ENCODE measurements at places on chromosomes 16 and 17.

- no peak for DNase-seq
Measured at GRCh38 chr17:73785496-73785895, 141.3 kb upstream of the SDK2 start.

GRCh38 chr16:85923153-85924021 lies 24.4 kb downstream of the IRF8 start:
- DNase-seq, result no peak

- no peak for DNase-seq
Measured at GRCh38 chr17:81052199-81052997, 17.4 kb downstream of the BAIAP2 start.

GRCh38 chr17:17808706-17809432 lies 27.9 kb downstream of the SREBF1 start:
- peak; percentile 93 for DNase-seq

DNA sequence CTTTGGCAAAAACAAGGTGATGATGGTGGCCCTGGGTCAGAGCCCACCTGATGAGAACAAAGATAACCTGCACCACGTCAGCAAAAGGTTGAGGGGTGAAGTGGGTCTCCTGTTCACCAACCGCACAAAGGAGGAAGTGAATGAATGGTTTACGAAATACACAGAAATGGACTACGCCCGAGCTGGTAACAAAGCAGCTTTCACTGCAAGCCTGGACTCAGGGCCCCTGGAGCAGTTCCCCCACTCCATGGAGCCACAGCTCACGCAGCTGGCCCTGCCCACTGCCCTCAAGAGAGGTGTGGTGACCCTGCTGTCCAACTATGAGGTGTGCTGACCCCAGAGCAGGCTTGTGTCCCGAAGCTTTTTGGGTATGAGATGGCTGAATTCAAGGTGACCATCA lies 29.7 kb upstream of the DLX4 start:
- no peak for DNase-seq

- no peak for DNase-seq
Measured at GRCh38 chr16:79097166-79097565, 503.4 kb downstream of the MAF start.

- DNase-seq, result no peak
Measured at GRCh38 chr17:44203731-44204440, 4.2 kb upstream of the ATXN7L3 start.

DNA sequence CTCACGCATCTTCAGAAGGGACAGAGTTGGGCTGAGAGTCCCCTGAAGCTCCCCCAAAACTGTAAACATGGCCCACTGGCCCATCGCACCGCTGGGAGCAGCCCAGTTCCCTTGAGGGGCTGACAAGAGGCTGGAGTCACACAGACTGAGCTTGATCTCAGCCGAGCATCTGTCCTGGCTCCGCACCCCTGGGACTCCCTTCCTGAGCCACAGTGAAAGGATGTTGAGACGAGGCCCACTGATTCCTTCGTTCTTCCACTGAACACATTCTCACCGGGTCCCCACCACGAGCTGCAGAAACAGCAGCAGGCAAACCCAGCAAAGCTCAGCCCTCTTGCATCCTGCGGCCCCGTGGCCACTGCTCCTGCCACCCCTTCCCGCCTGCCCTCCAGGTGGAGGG lies 145.9 kb upstream of the CIBAR2 start:
- no peak for DNase-seq

- no peak for DNase-seq
Measured at GRCh38 chr17:3732210-3732621, 8.5 kb downstream of the HASPIN start.

- DNase-seq, result no peak
Measured at GRCh38 chr16:88282564-88283395, 100.0 kb upstream of the ZNF469 start.

DNA sequence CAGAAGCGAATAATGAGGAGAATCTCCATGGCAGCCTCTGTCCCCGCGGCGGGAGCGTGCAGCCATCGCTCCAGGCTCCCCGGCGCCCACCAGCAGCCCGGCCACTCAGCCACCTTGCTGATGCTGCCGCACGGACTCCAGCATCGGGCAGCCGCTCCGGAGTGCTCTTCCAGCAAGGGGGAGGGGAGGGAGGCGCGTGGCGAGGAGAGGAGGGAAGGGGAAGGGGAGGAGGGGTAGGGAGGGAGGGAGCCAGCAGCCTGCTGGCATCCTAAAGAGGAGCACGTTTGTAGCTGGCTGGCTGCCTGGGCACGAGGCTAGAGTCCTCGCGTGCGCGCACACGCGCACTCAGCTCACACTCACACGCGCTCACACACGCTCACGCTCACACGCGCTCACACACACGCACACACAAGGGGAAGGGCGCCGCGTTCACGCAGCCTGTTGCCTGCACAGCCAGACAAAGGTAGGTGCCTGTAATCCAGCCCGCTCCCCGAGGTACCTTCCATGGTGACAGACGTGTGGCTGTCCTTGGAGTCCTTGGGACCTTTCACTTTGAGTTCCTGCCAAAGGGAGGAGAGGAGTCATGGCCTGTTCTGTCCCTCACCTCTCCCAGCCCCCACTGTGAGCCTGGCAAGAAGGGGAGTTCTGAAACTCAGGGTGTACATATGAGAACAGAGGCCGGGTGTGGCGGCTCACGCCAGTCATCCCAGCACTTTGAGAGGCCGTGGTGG lies 82.1 kb downstream of the TIMM22 start:
- DNase-seq, result no peak

GRCh38 chr17:66686601-66687000 lies 148.3 kb upstream of the CACNG5 start:
- DNase-seq, result no peak

DNA sequence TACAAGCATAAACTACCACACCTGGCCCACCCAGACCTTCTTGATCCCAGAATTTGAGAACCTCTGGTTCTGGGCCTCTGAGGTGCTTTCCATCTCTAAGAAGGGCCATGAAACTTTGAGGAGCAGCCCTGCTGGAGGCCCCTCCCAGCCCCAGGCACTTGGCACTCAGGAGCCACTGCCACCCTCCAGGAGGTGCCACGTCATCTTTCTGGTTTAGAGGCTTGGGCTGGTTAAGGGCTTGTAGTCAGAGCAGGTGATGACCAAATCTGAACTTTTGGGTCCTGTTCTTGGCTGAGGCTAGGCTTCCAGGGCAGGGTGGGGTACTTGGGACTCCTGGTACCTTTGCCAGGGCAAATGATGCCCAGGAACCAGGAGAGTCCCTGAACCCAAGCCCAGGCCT lies 13.8 kb upstream of the DLX4 start:
- DNase-seq, result no peak

DNA sequence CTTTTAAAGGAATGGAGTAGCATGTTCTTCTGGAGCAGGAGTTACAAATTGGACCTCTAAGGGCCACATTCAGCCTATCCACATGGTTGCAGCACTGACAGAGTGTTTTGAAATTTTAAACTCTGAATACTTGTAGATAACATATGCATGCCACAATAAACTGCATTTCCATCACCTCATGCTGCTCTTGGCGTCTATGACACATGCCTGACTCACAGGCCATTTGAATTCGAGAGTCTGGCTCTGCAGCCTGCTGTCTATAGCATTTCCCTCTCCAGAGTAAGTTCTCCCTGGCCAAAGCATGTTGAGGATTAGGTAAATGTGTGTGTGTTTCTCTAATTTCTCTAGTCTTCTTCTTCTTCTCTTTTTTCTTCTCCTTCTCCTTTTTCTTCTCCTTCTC lies 28.7 kb upstream of the MYOCD start:
- no peak for DNase-seq

GRCh38 chr16:6641091-6641490 lies 691.6 kb upstream of the RBFOX1 start:
- no peak for DNase-seq

DNA sequence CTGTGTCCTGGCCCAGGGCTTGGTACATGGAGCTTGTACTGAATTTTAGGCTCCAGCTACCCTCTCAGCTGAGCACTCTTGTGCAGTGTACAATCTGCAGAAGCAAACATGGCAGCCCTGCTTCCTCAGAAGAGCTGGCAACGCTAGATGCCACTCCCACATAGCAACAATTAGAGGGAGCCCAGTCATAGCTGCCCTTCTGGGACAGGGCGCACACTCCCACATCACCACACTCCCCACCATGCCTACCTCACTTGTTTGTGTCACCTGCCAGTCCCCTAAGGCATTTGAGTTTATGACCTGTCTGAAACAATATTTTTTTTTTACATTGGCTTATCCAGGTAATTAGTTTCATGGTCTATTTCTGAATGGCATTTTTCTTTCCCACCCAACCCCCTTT lies 72.3 kb downstream of the C17orf67 start:
- DNase-seq, result no peak

DNA sequence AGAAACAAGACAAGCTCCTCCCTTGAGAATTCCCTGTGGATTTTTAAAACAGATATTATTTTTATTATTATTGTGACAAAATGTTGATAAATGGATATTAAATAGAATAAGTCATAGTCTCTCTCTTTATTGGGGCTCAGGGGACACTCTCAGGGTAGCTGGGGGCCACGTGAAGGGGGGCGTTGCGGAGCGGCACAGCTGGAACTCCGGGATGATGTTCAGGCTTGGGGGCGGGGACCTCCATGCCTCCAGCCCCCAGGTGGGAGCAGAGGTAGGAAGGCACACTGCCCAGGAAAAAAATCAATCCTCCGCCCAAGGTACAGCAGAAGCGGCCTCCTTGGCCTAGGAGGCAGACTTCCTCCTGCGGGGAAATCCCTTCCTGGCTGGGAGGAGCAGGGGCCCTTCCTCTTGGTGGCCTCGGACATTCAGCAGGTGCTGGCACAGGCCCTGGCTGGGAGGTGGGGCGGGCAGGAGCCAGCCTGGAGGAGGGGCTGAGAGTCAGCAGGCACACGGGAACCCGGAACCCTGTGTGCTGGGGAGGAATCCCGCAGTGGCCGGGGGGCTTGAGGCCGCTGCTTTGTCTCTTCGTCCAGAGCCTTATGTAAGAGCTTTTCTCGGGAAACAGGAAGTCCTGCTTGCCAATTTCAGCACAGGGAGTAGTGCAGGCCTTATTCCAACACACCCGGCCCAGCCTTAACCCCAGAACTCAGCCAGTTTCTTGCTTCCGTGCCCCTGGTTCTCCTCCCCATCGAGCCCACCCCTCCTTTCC lies 591 bp upstream of the TNFSF13 start:
- no peak for DNase-seq

GRCh38 chr17:72405662-72406230 lies 284.9 kb downstream of the SOX9 start:
- no peak for DNase-seq

DNA sequence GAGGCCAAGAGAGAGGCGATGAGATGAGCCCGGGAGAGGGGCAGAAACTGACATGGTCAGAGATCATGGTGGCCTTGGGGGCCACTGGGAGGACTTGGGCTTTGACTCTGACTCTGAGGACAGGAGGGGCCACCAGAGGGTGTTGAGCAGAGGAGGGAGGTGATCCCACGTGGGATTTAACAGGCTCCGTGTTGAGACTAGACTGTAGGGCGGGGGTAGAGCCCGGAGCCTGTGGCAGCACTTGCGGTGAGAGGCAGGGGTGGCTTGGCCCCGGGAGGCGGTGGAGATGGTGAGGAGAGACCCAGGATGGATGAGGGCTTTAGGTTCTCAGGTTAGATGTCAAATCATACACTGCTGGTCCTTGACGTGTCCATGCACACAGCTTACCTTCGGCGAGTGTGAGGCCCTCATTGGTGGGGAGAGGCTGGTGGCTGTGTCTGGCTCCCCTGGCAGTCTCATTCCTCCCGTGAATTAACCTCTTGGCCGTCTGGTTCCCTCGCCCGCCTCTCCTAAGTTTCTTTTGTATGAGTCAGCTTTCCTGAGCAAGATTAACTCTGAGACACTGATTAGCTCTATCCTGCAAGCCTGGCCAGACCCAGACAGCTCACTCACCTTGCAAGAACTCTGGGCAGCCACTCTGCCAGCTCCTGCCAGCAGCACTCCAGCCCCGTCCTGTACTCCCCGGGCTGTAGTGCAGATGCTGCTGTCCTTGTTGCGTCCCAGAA lies 39.7 kb downstream of the VPS35L start:
- DNase-seq, result no peak

GRCh38 chr16:11084876-11085485 lies 140.6 kb downstream of the CLEC16A start:
- DNase-seq, result no peak

DNA sequence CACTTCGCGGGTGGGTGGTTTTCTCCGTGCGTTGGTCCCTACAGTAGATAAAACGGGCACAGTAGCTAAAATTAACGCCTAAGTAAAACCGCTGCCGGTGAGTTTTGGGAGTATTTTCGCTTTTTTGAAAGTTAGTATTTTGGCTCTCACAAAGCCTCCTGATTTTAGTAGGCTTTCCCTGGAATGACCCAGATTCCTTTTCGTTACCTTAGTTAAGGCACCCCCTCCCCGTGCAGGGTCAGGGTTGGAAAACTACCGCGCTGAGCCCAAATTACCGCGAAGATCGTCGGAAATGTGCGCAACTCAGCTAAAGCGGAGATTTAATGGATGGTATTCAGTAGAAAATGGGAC lies 28.3 kb upstream of the ST6GALNAC1 start:
- no peak for DNase-seq

GRCh38 chr16:65961476-65962143 lies 404.9 kb upstream of the CDH5 start:
- DNase-seq, result no peak

GRCh38 chr16:3174618-3175148 lies 13.3 kb upstream of the OR1F1 start:
- no peak for DNase-seq

- no peak for DNase-seq
Measured at GRCh38 chr17:13302419-13302818, 284.6 kb upstream of the ELAC2 start.

- no peak for DNase-seq
Measured at GRCh38 chr16:49825041-49825440, 30.9 kb downstream of the ZNF423 start.

- peak; percentile 34 for DNase-seq
Measured at GRCh38 chr16:23826528-23827045, 9.2 kb upstream of the PRKCB start.

DNA sequence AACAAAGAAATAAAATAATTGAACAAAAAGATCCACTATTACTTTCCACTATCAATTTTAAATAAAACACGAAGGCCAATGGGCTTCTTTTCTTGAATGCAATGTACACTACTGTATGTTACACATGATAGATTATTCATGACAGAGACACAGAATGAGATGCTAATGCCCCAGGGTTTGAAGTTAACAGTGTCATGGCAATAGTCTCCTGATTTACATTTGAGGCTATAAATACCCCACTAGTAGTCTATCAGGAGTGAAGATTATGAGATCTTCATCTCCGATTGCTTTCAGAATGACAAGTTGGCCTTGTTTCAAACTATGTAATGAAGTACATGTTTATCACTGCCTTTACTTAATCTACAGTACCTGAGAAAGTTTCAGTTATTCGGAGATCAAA lies 84.4 kb downstream of the RPGRIP1L start:
- no peak for DNase-seq

DNA sequence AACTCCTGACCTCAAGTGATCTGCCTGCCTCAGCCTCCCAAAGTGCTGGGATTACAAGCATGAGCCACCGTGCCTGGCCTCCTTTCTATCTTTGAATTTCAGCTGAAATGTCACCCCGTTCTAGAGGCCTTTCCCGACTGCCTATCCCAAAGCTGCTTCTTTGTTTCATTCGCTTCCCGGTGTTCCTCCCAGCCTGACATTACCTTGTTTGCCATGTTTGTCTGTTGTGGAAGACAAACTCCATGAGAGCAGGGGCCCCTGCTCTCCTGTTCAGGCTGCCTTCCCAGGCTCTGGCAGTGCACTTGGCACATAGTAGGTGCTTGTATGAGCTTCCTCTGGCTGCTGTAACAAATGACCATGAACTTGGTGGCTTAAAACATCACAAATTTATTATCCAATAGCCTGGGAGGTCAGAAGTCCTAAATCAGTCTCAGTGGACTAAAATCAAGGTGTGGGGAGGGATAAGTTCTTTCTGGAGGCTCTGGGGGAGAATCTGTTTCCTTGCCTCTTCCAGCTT lies 2.6 kb upstream of the CCL22 start:
- no peak for DNase-seq
